ENCODE measurements at places on chromosomes 13 and 19.

- no peak for DNase-seq
Measured at GRCh38 chr13:52085421-52085820, 43.5 kb downstream of the NEK5 start.

DNA sequence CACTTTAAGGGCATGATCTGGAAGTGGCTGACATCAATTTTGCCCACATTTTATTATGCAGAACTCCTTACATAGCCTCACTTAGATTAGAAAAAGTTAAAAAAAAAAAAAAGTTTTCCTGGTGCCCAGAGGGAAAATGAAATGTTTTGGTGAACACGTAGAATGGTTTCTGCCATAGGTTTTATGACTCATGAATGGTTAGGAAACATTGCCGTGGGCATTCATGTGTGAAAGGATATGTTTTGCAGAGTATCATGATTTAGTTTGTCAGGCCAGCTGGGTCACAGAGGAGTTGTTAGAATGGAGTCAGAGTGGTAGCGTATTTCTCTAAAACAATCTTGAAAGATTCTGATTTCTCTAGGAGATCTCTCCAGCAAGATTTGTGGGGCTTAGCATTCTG lies 133.8 kb downstream of the MRPL57 start:
- no peak for DNase-seq

DNA sequence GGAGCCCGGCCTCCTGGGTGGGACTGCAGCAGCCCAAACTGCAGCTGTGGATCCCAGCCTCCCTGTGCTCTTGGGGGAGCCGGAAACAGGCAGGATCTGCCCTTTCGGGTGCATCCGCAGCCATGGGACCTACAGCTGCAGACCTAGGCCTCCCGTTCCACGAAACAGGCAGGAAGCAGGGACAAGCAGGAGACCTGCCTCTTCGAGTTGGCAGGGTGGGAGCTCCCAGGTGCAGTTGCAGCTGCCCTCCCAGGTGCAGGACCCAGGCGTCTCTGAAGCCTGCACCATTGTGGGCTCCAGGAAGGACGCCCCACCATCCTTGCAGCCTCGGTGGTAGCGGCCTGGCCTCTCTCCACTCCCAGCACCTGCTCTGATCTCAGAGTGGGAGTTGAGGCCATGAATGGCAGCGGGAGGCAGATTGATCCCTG lies 189.0 kb upstream of the KLHL1 start:
- no peak for DNase-seq

GRCh38 chr13:49584771-49585182 lies 581 bp downstream of the RCBTB1 start:
- no peak for DNase-seq

DNA sequence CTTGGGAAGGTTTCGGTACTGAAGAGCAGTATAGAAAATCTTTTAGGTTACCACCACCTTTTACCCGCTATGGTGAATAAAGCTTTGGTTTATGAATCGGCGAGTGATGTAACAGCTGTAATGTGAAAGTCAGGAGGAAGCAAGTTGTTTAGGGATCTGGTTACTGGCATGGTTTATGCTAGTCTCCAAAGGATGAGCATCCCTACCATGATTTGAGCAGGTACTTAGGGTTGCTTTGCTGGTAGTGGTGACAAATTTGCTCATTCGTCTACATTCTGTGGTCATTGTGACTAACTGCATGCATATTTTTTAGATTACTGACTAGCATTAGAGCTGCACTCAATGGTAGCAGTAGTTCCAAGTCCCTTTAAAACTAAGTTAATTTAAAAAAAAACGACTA lies 104.1 kb downstream of the FRY start:
- no peak for DNase-seq

DNA sequence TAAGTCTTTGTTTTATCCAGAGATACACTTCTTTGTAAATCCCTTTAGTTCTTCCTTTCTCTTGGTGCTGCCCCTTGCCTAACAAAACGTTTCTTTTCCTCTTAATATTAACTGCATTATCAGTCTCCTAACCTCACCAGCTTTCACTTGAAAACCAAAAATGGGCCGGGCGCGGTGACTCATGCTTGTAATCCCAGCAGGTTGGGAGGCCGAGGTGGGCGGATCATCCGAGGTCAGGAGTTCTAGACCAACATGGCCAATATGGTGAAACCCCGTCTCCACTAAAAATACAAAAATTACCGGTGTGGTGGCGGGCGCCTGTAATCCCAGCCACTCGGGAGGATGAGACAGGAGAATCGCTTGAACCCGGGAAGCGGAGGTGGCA lies 329.8 kb upstream of the MIR17HG start:
- no peak for DNase-seq

DNA sequence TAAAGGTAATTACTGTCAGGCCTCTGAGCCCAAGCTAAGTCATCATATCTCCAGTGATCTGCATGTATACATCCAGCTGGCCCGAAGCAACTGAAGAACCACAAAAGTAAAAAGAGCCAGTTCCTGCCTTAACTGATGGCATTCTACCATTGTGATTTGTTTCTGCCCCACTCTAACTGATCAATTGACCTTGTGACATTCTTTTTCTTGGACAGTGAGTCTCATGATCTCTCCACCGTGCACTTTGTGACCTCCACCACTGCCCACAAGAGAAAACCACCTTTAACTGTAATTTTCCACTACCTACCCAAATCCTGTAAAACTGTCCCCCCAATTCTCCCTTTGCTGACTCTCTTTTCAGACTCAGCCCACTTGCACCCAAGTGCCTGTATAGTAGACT lies 17.2 kb upstream of the CXCL17 start:
- no peak for DNase-seq

GRCh38 chr13:76958841-76959432 lies 10.6 kb downstream of the ACOD1 start:
- no peak for DNase-seq

DNA sequence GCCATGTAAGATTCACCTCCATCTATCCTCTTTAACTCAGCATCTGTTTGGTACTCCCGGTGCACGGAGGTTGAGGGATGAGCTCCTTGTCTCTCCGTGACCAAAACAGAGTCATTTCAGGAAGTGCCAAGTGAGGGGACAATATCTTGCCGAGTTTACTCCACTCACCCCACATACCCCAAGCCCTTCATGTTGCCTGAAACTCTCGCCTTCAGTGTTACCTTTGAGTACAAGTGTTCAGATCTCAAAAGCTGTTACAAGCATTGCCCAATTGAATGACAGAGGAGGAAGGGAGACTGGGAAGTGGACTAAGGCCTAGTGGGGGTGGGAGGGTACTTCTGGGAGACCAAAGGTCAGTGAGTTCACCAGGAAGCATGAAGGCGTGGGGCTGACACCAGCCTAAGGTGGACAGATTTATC lies 6.0 kb upstream of the SIGLEC12 start:
- no peak for DNase-seq

DNA sequence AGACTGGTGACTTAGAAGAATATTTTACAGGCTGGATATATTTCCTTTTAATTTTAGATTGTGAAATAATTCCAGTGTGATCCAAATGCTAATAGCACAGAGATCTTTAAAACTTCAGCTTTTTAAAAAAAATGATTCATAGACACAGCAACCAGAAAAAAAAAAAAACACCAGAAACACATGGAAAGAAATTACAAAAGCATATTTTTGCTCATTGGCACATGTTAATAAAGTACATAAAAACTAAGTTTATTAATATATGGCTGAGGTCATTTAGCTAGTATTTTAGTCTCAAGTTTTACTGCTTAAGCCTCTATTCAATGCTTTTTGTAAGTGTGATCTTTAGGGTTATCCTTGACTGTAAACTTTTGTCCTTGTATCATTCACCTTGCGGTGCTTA lies 577 bp downstream of the MYO16 start:
- no peak for DNase-seq
